GM23248 (cell line): ENCODE measurements at places on chromosomes 5 and 9.

GRCh38 chr5:139458580-139459407 lies 3.7 kb downstream of the ECSCR start:
- DNase-seq, result peak; percentile 94

GRCh38 chr9:82180711-82181110 lies 192.1 kb downstream of the SPATA31D1 start:
- no peak for DNase-seq

GRCh38 chr9:87991151-87991870 lies 17.0 kb upstream of the CDK20 start:
- DNase-seq, result no peak

DNA sequence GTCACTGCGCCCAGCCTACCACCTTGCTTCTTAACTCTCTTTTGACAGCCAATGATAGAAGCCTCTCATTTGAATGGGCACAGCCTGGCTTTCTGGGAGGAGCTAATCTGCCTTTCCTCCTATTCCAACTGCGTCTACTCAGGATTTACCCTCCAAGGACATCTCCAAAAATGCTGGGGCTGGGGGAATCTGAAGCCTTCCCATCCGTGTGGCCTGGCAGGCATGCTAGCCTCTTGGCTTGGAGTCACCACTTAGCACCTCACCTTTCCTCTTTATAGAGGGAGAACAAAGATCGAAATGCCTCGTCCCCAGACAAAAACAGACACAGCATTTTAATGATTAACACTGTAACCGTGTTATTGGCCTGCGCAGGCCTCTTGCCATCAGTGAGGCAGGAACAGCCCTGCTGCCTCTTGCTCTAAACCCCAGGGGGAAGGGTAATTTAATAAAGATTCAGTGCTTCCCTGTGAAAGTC lies 108.2 kb upstream of the KLF4 start:
- no peak for DNase-seq

- DNase-seq, result no peak
Observed at GRCh38 chr5:179753971-179754370, 21.3 kb downstream of the MAML1 start.

DNA sequence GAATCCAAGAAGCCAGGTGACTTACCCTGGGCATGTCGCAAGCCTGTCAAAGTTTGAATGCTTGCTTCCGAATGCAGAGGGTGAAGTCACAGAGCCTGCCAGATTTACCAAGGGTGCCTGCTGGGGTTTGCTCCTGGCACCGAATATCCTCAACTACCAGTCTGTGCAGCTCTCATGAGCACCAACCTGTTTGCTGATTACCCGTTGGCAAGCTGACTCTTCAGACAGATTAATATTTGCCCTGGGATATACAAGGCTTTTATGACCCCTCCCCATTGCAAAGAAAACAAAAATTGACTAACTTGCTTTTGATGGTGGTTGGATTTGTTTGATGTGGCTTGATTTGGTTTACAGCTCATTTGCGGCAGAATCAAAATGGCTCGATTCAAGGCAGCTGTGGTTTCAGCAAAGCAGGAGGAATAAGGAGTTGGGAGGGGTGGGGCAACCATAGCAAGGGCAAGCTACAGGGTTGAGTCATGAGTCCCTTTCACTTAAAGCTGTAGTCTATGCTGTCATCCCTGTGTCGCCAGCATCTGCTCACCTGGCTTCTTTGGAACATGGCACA lies 82.3 kb upstream of the AGXT2 start:
- peak; percentile 68 for DNase-seq

GRCh38 chr5:67360047-67360446 lies 163.4 kb upstream of the CD180 start:
- no peak for DNase-seq

DNA sequence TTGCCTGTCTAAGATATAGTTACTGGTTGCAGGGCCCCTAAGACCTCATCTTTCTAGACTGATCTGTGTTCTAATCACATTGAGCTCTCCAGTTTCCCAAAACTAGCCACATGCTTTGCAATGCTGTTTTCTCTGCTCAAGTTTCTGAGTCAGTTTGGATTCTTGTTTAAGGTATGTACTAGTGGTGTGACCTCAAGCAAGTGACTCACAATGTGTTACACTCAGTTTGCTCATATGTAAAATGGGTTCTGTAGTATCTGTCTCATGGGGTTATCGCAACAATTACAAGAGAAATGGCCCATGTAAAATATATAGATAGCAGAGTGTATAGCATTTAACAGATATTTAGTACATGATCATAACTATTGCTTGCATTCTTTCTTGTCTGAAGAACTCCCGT lies 153.1 kb upstream of the ELL2 start:
- peak; percentile 61 for DNase-seq

DNA sequence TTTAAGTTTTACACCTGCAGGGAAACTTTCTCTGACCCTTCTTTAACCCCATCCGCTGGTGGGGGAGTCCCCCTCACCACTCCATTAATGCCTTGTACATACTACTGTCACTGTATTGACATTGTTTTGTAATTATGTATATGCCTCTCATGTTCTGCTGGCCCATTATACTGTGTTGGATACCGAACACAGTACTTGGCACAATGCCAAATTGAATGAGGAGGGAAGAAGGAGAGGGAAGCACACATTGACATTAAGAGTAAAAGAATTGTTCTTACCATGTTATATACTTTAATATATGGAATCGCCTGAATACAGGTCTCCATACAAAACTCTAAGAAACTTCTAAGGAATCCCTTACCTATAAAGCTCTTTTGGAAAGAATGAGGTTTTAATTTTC lies 73.6 kb upstream of the GRHPR start:
- no peak for DNase-seq

GRCh38 chr5:68170826-68171558 lies 44.6 kb upstream of the PIK3R1 start:
- DNase-seq, result peak; percentile 54

GRCh38 chr9:7671847-7672246 lies 127.7 kb downstream of the DMAC1 start:
- no peak for DNase-seq

DNA sequence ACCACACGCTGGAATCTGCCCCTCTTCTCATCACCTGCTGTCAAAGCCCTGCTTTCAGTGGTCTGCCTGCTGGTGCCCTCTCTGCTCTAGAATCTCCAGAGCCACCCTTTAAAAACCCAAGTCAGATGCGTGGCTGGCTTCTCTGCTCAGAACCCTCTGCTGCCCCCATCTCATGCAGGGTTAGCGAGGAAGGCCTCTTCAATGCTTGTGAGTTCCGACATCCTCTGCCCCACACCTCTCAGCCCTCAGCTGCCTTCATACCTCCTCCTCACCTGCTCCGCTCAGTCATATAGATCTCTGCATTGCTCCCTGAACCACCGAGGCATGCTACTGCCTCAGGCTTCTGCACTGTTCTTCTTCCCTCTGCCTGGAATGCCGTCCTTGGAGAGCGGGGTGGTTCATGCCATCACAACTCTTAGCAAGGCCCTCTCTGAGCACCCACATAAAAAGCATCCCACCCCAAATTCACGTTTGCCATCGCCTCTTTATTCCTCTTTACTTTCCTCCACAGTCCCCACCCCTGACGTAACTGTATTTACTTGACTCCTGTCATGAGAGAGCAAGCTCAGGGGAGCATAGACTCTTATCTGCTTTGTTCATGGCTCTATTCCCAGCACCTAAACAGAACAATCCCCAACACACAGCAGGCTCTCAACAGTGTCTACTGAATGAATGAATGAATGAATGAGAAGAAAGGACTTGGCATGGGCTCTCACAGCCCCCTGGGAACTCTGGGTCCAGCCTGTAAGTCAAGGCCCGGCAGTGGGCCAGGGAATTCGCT lies 10.4 kb downstream of the SHB start:
- DNase-seq, result no peak

GRCh38 chr5:14244721-14245120 lies 101.6 kb downstream of the TRIO start:
- DNase-seq, result no peak

DNA sequence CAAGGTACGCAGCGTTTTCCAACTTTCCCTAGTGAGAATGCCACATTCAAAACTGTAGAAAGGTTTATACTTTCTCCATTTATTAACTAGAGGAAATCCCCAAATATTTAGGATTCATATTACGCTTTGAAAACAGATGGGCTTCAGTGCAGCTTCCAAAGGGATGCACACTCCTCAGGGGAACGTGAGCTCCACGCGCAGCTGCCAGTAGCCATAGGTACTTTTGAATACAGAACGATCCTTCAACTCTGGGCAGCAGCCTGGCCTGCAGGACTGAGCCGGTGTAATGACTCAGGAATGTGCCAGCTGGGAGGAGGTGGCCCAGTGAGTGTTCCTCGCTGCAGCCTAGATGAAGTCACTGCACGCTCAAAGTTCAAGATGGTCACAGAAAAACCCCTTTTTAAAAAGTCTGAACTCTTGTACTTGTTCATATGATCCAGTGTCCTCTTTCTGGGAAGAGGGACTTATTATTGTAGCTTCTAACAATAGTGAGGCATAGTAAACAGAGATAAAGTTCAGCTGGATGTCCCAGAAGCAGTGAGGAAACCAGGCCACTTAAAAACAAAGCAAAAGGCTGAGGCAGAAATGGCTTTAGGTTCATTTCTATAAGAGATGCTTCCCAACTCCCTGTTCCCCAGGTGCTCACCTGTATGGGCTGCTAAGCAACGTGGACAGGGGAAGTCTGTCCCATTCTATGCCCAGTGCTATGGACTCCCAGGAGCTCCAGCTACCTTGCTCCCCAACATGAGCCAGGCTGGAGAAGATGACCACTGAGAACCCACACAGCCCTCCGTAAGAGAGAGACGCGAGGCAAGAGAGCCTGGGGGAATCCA lies 130.0 kb downstream of the LHFPL2 start:
- DNase-seq, result peak; percentile 93

DNA sequence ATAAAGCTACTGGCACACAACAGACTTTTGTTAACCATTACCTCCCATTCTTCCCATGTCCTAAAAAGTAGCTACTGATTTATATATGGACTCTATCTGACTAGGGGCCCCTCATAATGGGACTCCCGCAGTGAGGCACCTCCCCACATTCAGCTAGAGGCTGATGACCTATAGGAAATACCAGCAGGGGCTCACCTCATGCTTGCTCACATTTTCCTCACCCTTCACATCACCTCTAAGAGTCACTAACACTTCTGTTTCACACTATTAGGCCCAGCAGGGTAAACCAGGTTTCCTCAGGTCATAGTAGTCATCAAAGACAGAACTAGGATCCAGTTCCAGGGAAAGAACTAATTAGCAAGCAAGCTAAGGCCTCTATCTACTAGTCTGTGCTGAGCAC lies 60.7 kb downstream of the PRELID2 start:
- DNase-seq, result no peak

DNA sequence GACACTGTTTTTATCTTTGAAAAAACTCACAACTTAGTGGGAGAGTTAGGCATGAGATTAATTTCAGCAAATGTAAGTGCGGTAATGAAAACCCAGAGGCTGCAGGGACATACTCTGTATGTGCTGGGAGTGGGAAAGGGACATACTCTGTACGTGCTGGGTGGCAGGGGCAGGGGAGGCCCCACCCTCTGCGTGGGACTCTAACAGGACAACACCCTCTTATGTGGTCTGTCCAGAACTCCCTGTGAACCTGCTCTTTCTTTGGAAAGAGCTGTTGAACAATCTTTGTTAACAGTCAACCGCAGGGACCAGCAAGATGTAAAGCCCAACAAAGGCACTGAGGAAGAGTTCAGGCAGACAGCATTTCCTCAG lies 2.4 kb downstream of the MLANA start:
- DNase-seq, result no peak

DNA sequence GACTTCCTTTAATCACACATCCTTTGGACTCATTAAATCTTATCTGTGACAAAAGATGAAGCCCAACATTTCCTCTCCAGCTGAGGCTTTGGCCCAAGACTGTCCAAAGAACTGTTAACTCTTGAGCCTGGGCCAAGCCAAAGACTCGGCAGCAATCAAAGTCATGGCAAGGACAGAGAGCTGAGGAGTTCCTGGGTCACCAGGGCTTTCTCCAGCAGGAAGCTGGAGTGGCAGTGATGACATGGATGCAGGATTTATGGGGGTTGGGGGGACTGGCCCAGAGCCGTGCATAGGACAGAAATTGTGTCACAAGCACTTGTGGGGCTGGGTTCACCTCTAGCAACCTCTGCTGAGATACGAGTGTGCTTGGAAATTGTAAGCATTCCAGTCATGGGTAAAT lies 440.3 kb downstream of the PLK2 start:
- DNase-seq, result no peak

DNA sequence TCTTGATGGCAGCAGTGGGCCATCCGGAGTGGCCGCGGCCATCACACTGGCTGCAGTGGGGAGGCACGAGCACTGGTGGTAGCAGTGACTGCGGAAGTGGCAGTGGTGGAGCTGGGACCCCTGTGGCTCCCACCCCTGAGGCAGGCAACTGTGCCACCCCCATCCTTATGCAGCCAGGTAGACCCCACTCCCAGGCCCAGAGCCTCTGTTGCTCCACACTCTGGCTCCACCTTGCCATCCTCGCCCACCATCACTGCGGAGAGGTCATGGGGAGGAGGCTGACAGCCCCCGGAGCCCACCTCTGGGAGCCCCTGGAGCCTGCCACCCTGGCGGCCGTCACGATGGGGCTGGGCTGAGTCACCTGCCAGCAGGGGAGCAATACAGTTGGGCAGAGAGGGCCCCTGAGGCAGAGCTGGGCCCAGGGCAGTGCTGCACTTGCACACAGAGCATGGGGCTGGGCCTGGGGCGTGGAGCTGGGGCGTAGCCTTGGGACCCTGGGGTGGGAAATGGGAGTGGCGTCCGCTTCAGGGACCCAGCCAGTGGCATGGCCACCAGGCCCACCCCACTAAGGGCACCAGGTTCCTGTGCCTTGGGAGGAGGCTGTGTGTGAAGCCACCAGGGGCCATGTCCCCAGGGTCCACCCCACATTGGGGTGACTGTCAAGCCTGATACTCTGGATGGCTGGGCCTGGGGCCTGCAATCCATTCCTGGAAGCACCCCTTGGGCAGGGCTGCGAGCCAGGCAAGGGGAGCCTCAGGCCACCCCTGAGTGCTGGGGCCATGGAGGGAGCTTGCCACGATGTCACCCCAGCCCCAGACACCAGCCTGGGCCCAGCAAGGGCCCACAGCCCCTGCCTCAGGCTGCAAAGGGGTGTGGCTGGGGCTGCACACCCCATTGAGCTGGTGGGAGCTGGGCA lies 7.7 kb downstream of the AMBP start:
- no peak for DNase-seq

DNA sequence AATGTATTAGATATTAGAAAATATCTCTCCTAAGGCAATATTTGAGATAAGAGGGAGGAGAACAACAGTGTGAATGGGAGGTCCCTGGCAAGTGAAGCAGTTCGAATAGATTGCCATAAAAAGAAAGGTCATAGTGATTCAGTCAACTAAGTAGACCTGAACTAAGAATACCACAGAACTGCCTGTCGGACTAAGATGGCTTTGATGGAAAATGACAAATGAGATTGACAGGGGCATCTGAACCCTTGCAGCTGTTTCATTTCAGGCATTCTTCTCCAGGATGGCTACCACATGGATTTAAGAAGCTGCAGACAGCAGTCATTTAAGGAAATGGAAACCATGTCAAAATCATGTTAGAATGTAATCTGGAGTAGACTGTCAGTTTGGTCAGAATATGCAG lies 308.4 kb upstream of the MEF2C start:
- DNase-seq, result no peak
